ENCODE measurements at places on chromosomes 11 and 22. TPM values are rescaled to one million over a fixed set of nuclear protein-coding genes. Genes with fewer than 3 reads are reported as not detected.

ST14 gene
- 0.05 TPM for polyA plus RNA-seq

TMEM258 gene
- 262 TPM for polyA plus RNA-seq

CNIH2 gene
- polyA plus RNA-seq: 1.1 TPM

EIF3D gene
- polyA plus RNA-seq: 209 TPM

Data from A549 (cell line).